ENCODE measurements at places on chromosomes 16 and 17.

- DNase-seq, result no peak
Measured at GRCh38 chr17:44183024-44183423, 3.7 kb upstream of the TMUB2 start.

- DNase-seq, result no peak
Measured at GRCh38 chr17:49388290-49388640, 26.2 kb upstream of the ZNF652 start.

DNA sequence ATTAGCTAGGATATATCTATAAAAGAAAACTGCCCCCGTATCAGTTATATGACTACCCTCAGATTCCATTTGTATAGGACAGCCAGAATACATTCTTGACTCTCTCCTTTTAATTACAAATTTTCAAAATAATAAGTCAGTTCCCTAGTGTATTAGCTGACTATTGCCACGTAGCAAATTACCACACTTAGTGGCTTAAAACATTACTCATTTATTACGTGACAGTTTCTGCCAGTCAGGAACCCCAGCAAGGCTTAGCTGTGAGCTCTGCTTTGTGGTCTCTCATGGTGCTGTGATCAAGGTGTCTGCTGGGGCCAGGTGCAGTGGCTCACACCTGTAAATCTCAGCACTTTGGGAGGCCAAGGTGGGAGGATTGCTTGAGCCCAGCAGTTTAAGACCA is 13.9 kb upstream of the SCNN1B start:
- DNase-seq, result no peak

- DNase-seq, result no peak
Measured at GRCh38 chr17:28344011-28344410, 8.4 kb downstream of the TNFAIP1 start.

DNA sequence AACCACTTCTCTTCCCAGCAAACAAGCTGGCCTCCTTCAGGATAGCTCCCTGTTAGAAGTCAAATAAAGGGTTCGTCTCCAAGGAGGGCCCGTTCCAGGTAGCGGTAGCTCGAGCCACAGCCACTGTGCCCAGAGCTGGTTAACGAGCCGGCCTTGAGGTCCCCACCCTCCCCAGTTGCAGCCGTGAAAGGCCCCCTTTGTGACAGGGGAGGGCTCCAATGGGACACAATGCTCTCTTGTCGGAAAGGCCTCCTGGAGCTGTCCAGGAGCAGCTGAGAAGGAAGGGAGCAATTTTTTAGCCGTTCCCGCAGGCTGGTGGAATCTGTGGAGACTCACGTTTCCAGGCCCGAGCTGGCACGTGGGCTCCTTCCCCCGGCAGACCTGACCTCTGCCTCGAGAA is 29.9 kb upstream of the FOXF1 start:
- DNase-seq, result no peak

GRCh38 chr17:47982645-47983390 is 11.9 kb downstream of the CDK5RAP3 start:
- no peak for DNase-seq

Data from stimulated activated CD8-positive, alpha-beta memory T cell treated with anti-CD3 and anti-CD28 coated beads, Interleukin-7, amount 100 ng/mL, for 4 hours (primary cell).